Mucosa of descending colon (tissue), 3 donors: ENCODE measurements at places on chromosomes 7 and 10. TPM values are rescaled to one million over a fixed set of nuclear protein-coding genes. Genes with fewer than 3 reads are reported as not detected.

CALML5 gene
- not detected for total RNA-seq

SBDS gene
- total RNA-seq, result 134 TPM

SSC4D gene
- 0.32 TPM for total RNA-seq

UCMA gene
- not detected for total RNA-seq

NOS3 gene
- total RNA-seq, result 6.3 TPM

VGF gene
- total RNA-seq, result 0.84 TPM

NOLC1 gene
- 44.3 TPM for total RNA-seq

UPK3BL1 gene
- total RNA-seq, result 23.1 TPM

DIP2C gene
- 72.0 TPM for total RNA-seq

NDUFB8 gene
- 202 TPM for total RNA-seq

MOGAT3 gene
- total RNA-seq, result 66.2 TPM

MNX1 gene
- total RNA-seq, result 24.9 TPM

TCTN3 gene
- total RNA-seq, result 35.4 TPM
